Effector memory CD8-positive, alpha-beta T cell (primary cell): ENCODE measurements at places on chromosomes 11 and 22.

DNA sequence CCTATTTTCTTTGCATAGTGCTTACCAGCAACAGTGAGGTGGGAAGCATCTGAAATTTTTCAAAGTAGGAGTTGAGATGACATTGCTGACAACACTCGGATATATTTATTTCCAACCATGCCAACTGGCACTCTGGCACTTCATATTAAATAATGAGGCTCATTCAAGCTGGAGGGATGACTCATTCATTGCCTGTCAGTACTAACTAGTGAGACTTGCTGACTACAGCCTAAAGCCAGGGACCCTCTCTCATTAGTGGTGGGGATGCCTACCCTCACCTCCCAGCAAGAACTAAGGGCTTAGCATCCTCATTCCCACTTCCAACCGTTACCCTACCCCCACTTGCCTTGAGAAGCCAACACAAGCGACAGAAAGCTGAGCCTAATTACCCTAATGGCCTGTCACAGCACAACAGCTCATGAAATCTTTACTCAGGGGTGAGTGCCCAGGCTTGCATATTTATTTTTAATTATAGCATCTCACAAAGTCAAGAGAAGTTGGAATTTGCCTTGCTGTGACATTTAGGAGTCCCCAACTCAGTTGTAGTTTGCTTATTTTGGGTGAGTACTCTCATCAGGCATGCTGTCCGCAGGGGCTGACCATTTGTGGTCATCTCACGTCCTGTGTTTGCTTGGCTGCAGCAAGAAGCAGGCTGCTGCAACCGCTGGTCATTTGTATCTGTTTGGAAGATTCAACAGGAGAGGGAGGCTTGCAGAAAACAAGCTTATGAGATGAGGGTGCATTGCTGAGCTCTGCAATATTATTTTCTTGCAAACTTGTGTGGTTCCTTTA is 181.6 kb upstream of the POU2AF2 start:
- DNase-seq = no peak

DNA sequence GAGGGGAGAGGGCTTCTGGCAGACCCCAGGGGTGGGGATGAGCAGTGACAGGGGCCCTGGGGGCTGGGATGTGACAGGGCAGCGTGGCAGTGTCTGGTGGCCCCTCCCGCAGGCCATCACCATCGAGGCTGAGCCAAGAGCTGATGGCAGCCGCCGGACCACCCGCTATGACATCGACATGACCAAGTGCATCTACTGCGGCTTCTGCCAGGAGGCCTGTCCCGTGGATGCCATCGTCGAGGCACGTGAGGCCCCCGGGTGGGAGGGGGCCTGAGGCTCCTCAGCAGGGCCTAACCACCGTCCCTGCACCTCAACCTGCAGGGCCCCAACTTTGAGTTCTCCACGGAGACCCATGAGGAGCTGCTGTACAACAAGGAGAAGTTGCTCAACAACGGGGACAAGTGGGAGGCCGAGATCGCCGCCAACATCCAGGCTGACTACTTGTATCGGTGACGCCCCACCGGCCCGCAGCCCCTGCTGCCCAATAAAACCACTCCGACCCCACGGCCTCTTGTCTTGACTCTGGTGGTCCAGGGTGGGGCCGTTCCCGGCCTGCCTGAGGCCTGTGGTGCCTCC is 2.6 kb upstream of the TCIRG1 start:
- DNase-seq = no peak

DNA sequence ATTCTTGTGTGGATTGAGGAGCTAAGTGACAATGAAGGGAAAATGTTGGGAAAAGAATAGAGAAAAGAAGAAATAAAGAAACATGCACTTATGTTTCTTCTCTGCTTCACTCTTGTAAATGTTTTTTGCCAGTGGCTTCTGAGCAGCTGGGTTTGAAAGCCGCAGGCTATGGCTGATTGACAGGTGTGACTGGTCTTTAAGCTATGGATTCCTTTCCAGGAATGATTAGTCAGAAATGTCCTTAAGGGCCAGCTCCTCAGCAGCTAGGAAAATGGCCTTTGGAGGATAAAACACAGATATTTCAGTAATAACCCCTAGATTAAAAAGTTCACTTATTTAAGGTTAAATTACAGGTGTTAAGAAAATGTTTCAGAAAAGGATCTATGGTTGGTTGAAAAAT is 6.5 kb upstream of the USP28 start:
- no peak for DNase-seq

- no peak for DNase-seq
Measured at GRCh38 chr11:15957234-15957633, 399.1 kb downstream of the SOX6 start.

GRCh38 chr11:87473174-87473573 is 435.4 kb downstream of the TMEM135 start:
- DNase-seq = no peak

DNA sequence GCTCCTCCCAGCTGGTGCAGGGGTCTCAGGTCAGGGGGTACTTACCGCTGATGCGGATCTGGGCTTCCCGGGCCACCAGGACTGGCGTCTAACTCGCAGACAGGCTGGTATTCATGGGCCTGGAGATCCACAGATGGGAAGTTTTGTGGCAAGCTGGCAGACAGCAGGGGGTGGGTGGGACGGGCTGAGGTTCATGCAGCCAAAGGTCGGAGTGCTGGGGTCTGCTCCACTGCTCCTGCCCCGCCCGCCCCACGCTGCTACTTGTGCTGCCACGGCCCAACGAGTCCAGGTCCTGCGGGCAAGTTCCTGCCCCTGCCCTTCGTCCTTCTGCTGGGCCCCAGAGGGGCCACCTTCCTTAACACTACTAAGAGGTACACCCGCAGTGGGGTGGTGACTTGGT is 3.1 kb downstream of the ACY3 start:
- no peak for DNase-seq

DNA sequence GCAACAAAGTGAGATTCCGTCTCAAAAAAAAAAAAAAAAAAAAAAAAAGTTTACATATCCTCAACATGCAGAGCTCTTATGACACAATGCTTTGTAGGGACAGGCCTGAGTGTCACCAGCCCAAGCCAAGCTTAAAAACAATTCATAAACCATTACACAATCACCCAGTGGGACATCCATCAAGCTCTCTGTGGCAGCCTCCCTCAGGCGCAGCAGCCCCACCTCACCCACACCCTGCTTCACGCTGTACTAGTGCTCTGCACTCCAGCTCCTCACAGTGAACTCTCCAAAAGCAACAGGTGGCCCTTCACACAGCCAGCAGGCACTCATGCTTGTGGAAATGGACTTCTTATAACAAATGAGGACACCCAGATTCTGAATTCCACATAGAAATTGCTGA is 3.5 kb upstream of the FOXRED2 start:
- no peak for DNase-seq

- DNase-seq = no peak
Measured at GRCh38 chr11:67411785-67412152, 3.7 kb upstream of the CARNS1 start.

DNA sequence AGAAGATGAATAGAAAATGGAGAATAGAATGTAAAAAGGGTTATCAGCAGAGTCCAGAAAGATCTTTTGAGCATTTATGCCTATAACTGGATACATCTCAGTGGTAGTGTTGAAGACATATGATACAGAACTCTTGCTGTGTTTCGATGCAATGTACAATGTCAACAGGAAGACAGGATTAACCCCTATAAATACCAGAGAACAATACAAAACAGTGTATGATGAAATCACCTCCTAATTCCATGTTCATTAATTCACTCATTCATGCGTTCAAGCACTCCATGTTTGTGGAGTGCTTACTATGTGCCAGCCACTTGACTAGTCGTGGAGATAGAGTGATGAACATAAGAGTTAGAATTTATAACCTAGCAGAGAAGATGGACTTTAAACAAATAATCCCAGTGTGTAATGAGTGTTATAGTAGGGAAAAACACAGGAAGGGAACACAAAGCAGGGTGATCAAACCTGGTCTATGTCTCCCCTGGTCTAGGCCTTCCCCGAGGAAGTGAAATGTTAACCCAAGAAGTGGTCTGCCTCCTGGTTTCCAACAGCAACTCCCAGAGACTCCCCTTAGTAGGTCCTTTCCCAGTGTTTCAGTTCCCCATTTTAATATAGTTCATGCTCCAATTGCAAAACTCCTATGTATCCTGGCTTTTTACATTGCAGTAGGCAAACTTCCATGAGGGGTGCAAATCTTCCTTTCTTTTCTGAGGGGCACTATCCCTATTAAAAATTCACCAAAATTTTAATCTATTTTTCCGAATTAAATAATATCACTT is 9.1 kb upstream of the SESN3 start:
- DNase-seq = no peak

GRCh38 chr11:102499151-102499550 is 31.4 kb downstream of the MMP7 start:
- no peak for DNase-seq

GRCh38 chr11:119100994-119101758 is 477 bp downstream of the DPAGT1 start:
- DNase-seq = no peak

- no peak for DNase-seq
Measured at GRCh38 chr11:76837696-76838677, 22.7 kb upstream of the ACER3 start.

GRCh38 chr11:5043380-5043779 is 2.9 kb upstream of the OR52J3 start:
- DNase-seq = no peak

DNA sequence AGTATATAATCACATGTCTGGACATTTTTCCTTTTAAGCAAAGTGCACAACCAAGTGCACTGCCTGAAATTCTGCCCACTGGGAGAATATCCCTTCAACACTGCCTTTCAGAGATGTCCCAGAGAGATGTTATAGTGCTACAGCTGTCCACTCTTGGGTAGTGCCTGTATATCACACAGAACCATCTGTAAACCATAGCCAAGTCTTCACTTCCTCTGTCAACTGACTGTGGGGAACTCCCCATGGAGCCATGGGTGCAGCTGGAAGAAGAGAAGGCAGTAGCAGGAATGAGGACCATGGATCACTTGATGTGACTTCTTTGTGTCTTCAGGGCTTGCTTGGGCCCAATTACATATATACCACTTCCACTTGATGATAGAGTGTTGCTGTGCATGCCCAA is 44.6 kb upstream of the LIN7C start:
- no peak for DNase-seq

DNA sequence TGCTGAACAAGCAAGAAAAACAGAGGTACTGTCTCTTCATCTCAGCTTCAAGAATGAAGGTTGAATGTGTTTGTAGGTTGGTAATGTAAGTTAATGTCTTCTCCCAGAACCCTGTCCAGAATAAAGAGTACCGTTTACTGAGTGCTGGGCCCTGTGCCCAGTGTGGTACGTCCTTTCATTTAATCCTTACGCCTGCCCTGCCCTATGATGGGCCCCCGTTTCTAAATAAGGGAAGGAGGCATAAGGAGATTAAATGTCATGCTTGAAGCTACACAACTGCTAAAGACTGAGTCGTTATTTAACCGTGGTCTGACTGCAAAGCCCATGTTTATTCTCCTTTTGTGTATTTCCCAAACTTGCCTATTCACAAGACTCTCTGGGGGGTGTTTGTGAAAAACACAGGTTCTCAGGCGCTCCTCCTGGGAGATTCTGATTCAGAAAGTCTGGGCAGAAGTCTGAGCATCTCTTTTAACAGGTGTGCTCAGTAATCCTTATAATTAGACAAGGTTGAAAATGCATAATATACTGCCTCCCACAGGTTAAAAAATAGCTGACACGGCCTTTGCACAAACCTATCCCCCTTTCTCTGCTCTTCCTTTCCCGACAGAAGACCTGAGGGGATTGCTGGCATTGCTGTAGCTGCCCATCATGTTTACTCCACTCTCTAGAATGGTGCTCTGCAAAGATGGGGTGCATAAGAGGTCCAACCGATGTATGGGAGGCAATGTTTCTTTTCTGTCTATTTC is 56.3 kb upstream of the ZBTB44 start:
- DNase-seq = no peak
